Muscle of leg (tissue), 16 donors: ENCODE measurements at places on chromosomes 1 and 21.

- DNase-seq: peak; percentile 7
These were observed 51.6 kb downstream of the GNG4 start for GRCh38 chr1:235597867-235598553.

GRCh38 chr1:228984646-228985631 is 249.7 kb downstream of the RHOU start:
- DNase-seq: no peak

- no peak for DNase-seq
These were observed 4.4 kb upstream of the PIK3C2B start for GRCh38 chr1:204498981-204499380.

DNA sequence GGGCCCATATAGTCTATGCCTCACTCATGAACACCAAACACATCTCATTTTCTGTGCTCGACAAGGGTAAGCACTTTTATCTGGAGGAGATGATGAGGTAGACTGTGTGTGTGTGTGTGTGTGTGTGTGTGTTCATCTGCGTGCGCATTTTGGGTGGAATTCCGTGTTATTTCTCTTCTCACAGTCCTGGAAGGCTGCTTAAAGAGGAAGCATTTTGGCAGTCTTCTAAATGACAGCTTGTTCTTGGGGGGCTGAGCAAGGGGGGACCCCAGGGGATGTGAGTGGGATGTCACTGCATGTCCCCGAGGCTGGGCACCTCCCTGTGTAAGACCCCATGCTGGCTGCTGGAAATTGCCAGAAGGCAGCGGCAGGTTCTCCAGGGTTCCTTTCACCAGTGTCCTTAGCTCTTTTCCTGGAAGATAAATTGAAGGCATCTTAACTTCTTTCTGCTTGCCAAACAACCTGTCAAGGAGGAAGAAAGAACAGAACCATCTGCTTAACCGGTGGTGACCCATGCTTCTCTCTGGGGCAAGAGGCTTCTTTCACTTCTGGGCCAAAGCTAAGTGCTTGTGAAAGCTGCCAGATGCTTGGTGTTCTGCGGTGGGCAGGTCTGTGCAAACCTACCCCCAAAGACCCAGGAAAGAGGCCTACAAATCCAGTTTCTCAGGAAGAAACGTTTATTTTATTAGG is 9.9 kb upstream of the RD3 start:
- no peak for DNase-seq

- DNase-seq: no peak
These were observed 114.6 kb upstream of the NEK7 start for GRCh38 chr1:198042168-198042567.

DNA sequence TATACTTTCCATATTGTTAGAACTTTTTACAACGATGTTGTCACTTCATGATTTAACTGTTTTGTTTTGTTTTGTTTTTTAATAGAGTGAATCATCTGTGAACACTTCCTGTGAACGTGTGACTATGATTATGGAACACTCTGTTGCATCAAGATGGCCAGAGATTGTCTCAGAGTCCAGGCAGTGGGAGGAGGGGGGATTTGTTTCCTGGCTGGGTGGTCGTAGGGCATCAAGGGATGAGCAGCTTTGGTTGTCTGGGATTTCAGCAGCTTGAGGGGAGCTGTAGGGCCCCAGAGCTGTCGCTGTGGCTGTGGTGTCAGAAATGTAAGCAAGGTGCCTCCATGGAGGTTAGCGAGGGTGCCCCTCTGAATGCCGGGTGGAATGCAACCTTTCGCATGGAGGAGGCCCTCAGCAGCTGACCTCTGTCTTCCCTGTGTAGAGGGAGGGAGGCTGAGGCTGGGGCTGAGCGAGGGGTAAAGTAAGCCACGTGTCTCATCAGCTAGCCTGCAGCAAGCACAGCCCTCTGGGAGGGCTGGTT is 21.4 kb downstream of the NEK2 start:
- no peak for DNase-seq

DNA sequence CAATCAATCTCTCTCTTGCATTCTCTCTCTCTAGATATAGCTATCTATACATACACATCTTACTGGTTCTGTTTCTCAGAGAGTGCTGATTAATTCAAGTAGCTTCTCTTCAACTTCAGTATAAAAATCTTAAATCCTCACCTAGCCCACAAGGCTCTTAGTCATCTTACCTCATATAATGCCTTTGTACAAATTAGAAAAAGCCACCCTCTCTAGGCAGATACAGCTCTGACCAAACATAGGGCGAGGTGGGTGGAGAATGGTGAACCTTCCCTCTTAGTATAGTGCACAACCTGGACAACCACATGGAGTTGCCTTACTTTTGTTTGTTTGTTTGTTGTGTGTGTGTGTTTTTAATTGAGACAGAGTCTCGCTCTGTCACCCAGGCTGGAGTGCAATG is 5.1 kb upstream of the INAVA start:
- no peak for DNase-seq

DNA sequence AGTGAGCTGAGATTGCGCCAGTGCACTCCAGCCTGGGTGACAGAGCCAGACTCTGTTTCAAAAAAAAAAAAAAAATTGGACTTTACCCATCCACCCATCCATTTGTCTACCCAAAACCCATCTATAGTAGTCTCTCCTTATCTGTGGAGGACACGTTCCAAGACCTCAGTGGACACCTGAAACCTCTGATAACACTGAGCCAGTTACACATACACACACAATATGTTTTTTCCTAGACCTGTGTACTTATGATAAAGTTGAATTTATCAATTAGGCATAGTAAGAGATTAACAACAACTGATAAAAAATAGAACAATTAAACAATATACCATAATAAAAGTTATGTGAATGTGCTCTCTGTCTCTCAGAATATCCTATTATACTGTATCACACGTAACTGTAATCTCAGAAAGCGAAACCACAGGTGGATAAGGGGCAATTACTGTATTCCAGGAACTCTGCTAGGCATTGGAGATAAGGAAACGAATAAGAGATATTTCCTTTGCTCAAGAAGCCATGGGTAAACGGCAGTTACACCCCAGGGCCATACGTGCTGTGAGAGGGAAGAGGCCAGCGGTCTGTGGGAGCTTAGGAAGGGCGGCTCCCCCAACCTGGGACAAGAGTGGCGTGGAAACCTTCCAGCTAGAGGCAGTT is 84.2 kb upstream of the DISP3 start:
- DNase-seq: no peak

GRCh38 chr21:45353200-45353599 is 51.8 kb upstream of the COL18A1 start:
- DNase-seq: peak; percentile 87

- no peak for DNase-seq
These were observed 98.0 kb upstream of the HP1BP3 start for GRCh38 chr1:20885121-20885520.

DNA sequence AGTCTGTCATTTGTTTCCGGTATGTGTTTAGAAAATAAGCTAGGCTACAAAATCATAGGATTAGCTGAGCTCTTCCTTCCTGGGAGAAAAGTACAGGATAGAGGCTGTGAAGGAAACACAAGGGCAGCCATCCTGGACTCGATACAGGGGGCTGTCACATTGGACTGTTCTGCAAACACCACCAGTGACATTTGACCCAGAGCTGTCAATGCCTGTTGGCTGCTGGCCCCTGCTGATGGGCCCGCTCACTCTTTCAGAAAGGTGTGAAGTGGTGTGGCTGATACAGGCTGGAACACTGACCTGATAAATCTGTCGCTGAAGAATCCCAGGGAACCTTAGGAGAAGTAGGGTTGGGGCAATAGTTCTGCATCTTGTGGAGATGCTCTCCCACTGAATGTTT is 183.1 kb downstream of the RHOU start:
- DNase-seq: no peak
